ENCODE measurements at places on chromosomes 1 and 21. TPM values are rescaled to one million over a fixed set of nuclear protein-coding genes. Genes with fewer than 3 reads are reported as not detected.

FCGR2B gene
- polyA plus RNA-seq, result 316 TPM

CAMK2N1 gene
- not detected for polyA plus RNA-seq

S100A5 gene
- polyA plus RNA-seq, result not detected

GSTM2 gene
- polyA plus RNA-seq, result 5.6 TPM

SYT11 gene
- 2.2 TPM for polyA plus RNA-seq

TCHHL1 gene
- polyA plus RNA-seq, result not detected

CSF3R gene
- 0.12 TPM for polyA plus RNA-seq
